K562 (cell line): ENCODE measurements at places on chromosomes 5 and 9. TPM values are rescaled to one million over a fixed set of nuclear protein-coding genes. Genes with fewer than 3 reads are reported as not detected.

The KCNIP1 gene
- not detected in 2 replicates for polyA plus RNA-seq

DNA sequence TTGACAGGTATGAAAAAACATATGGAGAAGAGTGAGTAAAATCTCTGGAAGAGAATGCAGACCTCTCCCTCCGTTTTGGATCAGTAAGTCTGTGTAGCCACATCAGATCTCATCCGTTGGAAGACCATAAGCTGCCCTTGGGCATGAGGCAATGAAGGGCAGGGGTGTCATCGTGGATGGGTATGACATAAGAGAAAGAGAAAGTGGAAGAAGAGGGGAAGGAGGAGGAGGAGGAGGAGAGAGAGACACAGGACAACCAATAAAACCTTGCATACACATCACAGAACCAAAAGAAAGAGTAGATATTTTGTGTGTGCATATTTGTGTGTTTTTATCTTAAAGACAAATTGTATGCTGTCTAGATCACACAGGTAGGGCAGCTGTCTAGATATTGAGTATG lies 50.7 kb downstream of the PRRC1 start:
- H3K27ac ChIP-seq = no peak overlapping the region
- no peaks in the 10 kb centered on the region for H3K36me3 ChIP-seq

GRCh38 chr9:136805207-136805740 lies 2.5 kb upstream of the RABL6 start:
- peaks cover 29% of the 10 kb centered on the region for H3K4me1 ChIP-seq
- no peak overlapping the region for H3K4me3 ChIP-seq
- DNase-seq = no peak

DNA sequence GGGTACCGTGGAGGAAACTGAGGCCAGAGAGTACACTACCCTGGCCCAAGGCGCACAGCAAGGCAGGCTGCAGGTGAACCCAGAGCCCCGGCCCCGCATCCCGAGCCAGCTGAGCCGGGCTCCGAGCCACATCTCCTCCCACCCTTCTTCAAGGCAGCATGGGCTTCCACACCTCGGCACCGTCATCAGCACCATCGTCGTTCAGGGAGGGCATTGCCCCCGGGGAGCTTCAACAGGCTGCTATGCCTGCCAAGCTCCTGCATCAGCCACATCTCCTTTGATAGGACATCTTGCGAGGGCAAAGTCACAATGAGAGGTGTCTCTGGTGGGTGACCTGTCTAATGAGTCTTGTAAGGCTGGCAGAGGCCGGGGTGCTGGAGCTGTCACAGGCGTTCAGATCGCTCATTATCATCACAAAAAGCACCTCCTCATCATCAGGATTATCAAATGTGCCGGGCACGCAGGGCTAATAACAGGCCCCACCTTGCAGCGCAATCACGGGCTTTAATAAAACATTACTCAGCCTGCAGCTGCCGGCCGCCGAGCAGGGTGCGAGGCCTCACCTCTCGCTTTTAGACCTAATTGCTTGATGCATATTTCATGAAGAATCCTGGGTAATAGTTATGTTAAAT lies 20.0 kb upstream of the SLC25A51 start:
- H3K27me3 ChIP-seq = no peaks in the 10 kb centered on the region
- H3K27ac ChIP-seq = no peak overlapping the region
- H3K36me3 ChIP-seq = peaks cover 9% of the 10 kb centered on the region; the same call in 1 of the 3 replicates

DNA sequence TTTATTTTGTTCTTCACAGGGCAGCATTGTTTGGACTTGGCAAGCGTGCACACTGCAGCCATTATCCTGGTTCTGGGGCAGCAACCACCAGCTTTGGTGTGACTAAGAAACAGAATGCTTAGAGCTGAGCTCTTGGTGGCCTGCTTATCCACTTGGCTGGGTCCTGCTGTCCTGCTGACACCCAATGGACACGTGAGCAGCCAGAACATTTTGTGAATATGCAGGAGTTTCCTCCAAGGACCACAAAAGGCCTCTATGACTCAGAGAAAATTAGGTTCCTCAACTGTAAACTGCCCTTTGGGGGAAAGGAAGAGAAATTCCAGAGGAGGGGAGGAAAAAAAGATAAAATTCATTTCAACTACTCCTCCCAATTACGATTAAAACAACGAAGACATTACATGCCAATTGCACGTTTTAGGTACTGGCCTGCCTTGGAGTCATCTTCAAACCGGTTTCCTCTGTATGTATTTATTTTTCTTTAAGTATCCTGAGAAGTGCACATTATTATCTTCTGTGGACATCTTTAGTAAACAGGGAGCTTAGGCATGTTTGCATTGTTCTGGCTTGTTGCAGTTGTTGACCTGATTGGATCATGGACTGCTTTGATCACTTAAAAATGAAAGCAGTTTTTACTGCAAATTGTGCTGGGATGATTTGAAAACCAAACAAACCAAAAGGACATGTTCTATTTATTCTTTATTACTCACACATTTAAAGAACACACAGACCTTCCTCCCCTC lies 82.3 kb upstream of the TLE4 start:
- no peak overlapping the region for H3K4me3 ChIP-seq
- no peaks in the 10 kb centered on the region for H3K36me3 ChIP-seq
- no peak for DNase-seq
- H3K27me3 ChIP-seq = no peaks in the 10 kb centered on the region

- DNase-seq = no peak
- H3K27ac ChIP-seq = no peak overlapping the region
- no peaks in the 10 kb centered on the region for H3K4me1 ChIP-seq
- H3K4me3 ChIP-seq = no peak overlapping the region
Observed at GRCh38 chr5:146027751-146028150, 77.6 kb downstream of the PLAC8L1 start.

DNA sequence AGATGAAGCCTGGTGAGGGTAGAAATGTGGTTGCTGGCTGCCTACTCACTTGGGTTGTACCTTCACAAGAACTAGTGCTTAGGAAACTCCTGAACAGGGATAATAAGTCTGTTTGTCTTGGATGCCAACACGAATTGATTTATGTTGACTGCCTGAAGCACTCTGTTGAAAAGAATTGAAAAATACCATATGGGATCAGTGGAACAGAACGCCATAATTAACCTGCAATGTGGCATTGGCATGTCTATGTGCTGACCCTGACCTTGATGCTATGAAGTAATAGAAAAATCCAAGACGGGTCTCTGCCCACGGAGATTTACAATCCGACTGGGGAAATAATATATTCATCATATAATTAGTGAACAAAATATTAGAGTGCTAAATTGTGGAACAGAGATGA lies 10.5 kb downstream of the LIX1 start:
- H3K4me3 ChIP-seq = no peak overlapping the region
- no peak overlapping the region for H3K27ac ChIP-seq
- DNase-seq = no peak
- no peaks in the 10 kb centered on the region for H3K27me3 ChIP-seq
- H3K36me3 ChIP-seq = no peaks in the 10 kb centered on the region
- peaks cover 12% of the 10 kb centered on the region; the same call in 2 of the 3 replicates for H3K4me1 ChIP-seq

DNA sequence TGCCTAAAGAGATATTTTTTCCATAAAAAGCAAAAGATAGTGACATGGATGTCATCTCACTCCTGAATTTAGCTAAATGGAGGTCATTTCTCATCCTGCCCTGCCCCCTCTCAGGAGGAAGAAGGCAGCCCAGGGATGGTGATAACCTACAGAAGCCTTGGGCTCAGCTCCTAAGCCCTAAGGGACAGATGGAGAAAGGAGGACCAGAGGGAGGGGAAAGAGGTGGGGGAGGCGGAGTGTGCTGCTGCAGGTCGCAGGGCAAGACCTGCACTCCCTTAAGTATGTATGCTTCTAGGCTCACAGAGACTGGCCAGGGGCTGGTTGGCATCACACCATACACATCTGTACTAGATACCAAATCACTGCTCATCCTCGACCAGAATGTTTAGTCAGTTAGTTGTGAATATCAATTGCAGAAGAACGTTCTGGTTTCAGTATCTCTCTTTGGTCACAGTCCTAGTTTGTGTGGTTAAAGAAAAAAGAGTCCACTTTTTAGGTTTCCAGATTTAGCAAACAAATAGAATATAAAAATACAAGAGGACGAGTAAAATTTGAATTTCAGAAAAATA lies 18.4 kb upstream of the CDKN2AIPNL start:
- no peak overlapping the region for H3K27ac ChIP-seq
- no peaks in the 10 kb centered on the region for H3K27me3 ChIP-seq
- no peaks in the 10 kb centered on the region for H3K36me3 ChIP-seq
- no peaks in the 10 kb centered on the region for H3K4me1 ChIP-seq
- no peak for DNase-seq

The F12 gene
- 14.3 and 14.9 TPM in 2 replicates for polyA plus RNA-seq

GRCh38 chr5:172311026-172311425 lies 27.5 kb upstream of the UBTD2 start:
- H3K27ac ChIP-seq = no peak overlapping the region
- DNase-seq = no peak
- peaks cover 2% of the 10 kb centered on the region; the same call in 2 of the 3 replicates for H3K27me3 ChIP-seq
- no peaks in the 10 kb centered on the region for H3K4me1 ChIP-seq
- H3K4me3 ChIP-seq = no peak overlapping the region

The FST gene
- not detected in 2 replicates for polyA plus RNA-seq

The DNAJA1 gene
- polyA plus RNA-seq = 161 and 171 TPM in 2 replicates

DNA sequence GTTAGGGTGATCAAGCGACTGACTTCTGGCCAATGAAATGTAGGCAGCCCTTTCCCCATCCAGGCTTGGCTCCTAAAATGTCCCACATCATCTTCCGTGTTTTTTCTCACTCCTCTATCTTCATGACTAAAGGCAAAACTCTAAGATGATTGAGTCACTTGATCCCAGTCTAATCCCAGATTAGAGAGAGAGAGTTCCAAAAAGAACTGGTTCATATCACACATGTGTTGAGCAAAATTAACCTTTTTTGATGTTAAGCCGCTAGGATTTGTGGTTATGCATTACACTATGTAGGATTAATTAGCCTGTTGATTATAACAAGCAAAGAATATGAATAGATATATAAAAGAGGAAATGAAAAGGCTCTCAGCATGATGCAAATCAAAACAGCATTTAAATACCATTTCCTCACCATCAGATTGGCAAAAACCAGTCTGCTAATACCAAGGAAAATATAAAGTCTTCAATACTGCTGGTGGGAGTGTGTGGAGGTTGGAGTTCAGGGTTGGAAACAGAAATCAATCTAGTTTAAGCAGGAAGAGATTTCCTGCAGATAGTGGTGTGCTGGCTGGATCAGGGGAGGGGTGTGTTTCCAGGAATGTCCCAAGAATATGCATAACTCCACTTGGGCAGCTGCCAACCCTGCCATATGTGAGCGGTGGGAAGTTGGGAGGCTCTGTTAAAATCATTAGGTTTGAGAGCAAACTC lies 187.6 kb upstream of the S1PR3 start:
- no peaks in the 10 kb centered on the region for H3K36me3 ChIP-seq
- no peak overlapping the region for H3K27ac ChIP-seq
- H3K27me3 ChIP-seq = no peaks in the 10 kb centered on the region
- no peak overlapping the region for H3K4me3 ChIP-seq

DNA sequence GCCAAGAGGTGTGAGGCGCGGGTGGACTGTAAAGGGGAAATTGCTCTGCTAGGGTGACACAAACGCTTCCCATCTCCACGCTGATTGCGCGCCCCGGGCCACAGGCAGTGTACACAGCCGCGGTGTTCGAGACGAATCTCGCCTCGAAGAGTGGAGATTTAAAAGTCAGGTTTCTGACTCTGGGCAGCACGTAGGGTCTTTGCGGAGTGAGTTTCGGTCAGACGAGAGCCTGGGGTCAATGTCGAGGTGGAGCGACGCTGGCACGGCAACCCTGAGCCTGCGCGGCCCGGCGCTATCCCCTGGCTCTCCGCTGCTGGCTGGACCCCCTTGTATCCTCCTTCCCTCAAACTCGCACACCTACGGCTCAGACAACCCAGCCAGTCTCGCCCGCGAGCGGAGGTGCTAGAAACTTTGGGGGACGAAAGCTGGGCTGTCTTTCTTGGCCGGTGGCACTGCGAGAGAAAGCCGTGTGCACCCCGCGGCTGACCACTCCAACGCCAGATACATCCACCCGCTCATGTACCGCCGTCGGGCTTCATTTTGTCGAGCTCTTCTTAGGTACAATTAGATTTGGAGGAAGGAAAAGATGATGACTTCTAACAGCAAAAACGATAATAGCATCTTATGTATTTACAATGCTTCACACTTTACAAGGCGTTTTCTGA lies 5.4 kb upstream of the FOXB2 start:
- no peaks in the 10 kb centered on the region for H3K36me3 ChIP-seq
- no peaks in the 10 kb centered on the region for H3K4me1 ChIP-seq
- no peaks in the 10 kb centered on the region for H3K27me3 ChIP-seq
- DNase-seq = no peak
- H3K27ac ChIP-seq = no peak overlapping the region

DNA sequence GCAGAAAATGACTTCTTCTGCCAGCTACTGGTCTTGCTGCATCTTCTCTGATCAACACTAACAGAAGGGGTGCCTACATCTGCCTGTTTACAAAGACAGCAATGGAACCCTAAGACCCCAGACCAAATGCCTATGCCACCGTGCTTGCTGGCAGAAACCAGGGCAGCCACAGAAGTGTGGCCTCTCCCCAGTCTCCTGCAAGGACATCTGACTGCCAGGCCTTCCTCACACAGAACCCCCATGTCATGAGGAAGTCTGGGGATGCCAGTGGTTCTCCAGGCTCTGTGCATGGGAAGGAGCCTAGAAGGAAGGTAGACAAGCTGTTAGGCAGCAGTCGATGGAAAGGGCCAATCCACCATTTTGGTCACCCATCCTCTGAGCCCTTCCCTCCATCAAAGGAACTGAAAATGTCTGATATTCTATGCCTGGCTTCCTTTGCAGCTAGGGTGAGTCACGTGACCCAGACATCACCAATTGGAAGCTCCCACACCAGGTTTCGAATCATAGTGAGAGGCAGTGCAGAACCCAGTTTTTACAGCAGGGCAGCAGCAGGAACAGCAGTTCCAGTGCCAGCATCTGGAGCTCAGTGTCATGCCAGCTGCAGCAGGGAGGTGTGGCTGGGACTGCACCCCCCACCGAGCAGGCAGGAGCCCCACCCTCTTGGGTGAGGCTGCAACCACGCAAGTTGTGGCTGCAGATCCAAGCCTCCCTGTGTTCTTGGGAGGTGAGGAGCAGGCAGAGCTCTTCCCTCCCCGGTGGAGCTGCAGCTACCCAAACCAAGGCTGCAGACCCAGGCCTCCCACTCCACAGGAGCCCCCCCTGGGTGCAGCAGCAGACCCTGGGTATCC lies 123.4 kb downstream of the OLFM1 start:
- DNase-seq = no peak
- H3K27ac ChIP-seq = no peak overlapping the region
- no peak overlapping the region for H3K4me3 ChIP-seq
- H3K27me3 ChIP-seq = peaks cover 18% of the 10 kb centered on the region
- no peaks in the 10 kb centered on the region for H3K36me3 ChIP-seq

GRCh38 chr5:125033602-125034001 lies 287.2 kb upstream of the ZNF608 start:
- H3K4me3 ChIP-seq = no peak overlapping the region
- no peaks in the 10 kb centered on the region for H3K4me1 ChIP-seq
- no peaks in the 10 kb centered on the region for H3K27me3 ChIP-seq
- H3K27ac ChIP-seq = no peak overlapping the region
- DNase-seq = no peak

The SPINK13 gene
- not detected in 2 replicates for polyA plus RNA-seq
